ENCODE measurements at places on chromosomes 5 and 9. TPM values are rescaled to one million over a fixed set of nuclear protein-coding genes. Genes with fewer than 3 reads are reported as not detected.

CNTFR gene
- not detected for total RNA-seq

LTC4S gene
- not detected for total RNA-seq

WNT8A gene
- total RNA-seq: not detected

NREP gene
- total RNA-seq: 171 TPM

PCDH1 gene
- total RNA-seq: 2.7 TPM

LCN15 gene
- total RNA-seq: not detected

ENHO gene
- total RNA-seq: 1.9 TPM

ENDOG gene
- 14.1 TPM for total RNA-seq

CEL gene
- 0.18 TPM for total RNA-seq

C5orf58 gene
- not detected for total RNA-seq

ADCY2 gene
- total RNA-seq: 0.48 TPM

ABLIM3 gene
- total RNA-seq: 10.6 TPM

ECM2 gene
- total RNA-seq: 0.17 TPM

MYORG gene
- total RNA-seq: 0.86 TPM

CBY3 gene
- not detected for total RNA-seq

MORN5 gene
- not detected for total RNA-seq

C8G gene
- 1.2 TPM for total RNA-seq

DNAI1 gene
- not detected for total RNA-seq

TTF1 gene
- 41.7 TPM for total RNA-seq

FBP2 gene
- not detected for total RNA-seq

CER1 gene
- not detected for total RNA-seq

FAM13B gene
- total RNA-seq: 26.8 TPM

CKMT2 gene
- not detected for total RNA-seq

COX7C gene
- 539 TPM for total RNA-seq

IL13 gene
- total RNA-seq: not detected

STOM gene
- total RNA-seq: 29.5 TPM

PTGR1 gene
- 166 TPM for total RNA-seq

TOR4A gene
- 18.7 TPM for total RNA-seq

ITK gene
- not detected for total RNA-seq

MFAP3 gene
- 68.5 TPM for total RNA-seq

TAS2R1 gene
- not detected for total RNA-seq

MYOT gene
- total RNA-seq: not detected

QRFP gene
- not detected for total RNA-seq
